CD4-positive, alpha-beta T cell treated with Interferon gamma for 1 hour (primary cell): ENCODE measurements at places on chromosomes 4 and X.

GRCh38 chr4:186904101-186904500 lies 180.4 kb upstream of the FAT1 start:
- DNase-seq = no peak

DNA sequence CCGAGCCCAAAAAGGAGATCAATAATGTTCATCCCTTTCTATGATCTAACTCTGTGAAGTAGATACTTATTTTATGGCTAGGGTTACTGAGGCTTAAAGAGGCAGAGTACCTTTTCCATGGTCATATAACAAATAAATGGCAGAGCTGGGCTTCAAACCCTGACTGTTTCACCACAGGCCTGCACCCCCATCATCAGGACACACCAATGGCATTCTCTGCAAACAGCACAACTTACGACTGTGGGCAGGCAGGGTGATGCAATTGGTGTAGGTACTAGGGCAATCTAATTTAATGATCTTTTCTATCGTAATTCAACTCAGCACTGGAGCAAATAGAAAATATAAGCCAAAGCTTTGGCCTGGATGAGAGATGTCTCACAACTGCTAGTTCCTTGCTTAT lies 118.8 kb upstream of the CBR4 start:
- no peak for DNase-seq

GRCh38 chr4:87957061-87957460 lies 18.5 kb upstream of the SPP1 start:
- no peak for DNase-seq

DNA sequence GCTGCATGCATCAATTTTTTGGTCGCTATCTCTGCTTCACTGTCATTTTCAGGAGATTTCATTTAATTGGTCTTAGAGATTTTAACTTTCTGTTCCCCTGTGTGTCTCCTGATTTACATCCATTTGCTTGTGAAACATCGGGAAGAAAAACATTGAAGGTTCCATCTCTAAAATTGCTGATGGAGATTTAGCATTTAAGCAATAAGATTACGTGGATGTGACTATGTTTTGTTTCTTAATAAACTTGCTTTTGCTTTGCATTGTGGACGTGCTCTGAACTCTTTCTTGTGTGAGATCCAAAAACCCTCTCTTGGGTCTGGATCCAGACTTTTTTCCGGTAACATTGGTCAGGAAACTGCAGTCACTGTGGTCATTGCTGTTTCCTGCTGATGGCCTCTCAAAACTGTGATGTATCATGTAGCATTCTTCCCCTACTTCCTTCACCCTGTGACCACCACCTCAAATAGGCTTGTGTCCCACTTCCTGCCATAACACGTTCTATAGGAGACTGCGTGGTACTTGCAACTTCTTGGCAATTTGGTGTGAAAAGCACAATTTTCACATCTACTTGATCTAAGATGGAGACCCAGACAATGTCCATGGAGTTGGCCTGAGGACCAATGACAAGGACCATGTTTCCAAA lies 4.9 kb downstream of the CXCL2 start:
- no peak for DNase-seq

DNA sequence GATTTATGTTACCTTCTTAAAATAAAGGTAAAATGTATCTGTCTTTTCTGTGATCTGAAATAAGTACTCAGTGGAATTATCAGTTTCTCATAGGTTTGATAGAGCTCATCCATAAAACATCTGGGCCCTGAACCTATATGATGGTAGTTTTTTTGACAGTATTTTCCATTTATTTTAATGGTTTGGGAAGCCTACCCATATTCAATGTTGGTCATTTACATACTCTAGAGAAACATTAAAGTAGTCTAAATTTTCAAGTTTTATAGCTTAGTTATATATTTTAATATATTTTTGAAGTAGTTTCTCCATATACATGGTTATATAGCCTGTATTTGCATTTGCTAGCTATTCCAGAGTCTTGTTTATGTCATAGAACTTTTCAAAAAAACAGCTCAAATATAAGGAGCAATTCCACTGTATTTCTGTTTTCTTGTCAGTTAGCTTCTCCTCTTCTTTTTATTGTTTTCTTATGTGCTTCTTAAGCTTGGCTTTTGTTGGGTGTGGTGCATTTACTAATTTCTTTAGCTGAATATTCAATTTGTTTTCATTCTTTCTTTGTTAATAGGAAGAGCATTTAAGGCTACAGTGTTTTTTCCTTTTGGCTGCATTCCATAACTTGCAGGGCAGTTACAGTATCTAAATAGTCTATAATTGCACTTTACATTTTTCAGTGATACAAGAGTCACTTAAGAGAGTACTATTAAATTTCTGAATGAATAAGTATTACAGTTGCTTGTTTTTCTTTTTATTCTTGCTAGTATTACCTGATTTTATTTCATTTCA lies 181.4 kb downstream of the DKK2 start:
- no peak for DNase-seq

- no peak for DNase-seq
Observed at GRCh38 chr4:83552924-83553323, 17.0 kb downstream of the GPAT3 start.

DNA sequence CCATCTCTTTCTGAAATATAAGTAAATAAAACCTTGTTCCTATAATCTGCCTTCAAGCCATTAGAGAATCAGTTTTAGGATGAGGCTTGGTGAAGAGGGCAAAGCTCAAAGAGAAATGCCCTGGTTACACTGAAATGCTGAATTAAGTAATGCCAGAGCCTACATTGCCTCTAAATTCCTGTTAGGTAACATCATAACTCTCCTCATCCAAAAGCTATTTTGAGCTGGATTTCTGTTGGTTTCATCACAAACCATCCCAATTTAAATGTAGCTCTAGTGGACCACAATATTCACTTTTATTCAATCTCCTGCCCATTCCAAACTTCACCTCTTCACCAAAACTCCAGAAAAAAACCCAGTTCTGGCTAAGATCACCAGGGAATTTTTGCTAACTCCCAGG lies 1319.7 kb upstream of the TENM3 start:
- DNase-seq = no peak

DNA sequence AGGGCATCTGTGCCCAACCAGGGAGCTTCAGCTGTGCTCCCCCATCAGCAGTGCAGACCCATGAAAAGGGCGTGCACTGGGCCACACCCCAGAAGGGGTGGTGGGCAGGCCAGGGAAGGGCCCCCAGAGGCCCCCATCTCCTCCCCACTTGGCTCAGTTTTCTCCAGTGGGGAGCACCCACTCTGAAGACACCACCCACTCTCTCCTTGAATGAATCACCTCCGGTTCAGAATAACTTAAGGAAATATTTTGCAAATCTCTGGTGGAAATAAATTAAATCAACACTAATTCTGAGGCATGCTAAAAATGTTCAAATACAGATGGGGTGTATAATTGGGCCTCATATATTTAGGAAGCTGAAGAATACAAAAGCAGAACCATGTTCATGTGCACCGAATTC lies 41.3 kb upstream of the PPP2R2C start:
- DNase-seq = no peak

GRCh38 chr4:107572281-107572680 lies 147.8 kb downstream of the PAPSS1 start:
- no peak for DNase-seq

DNA sequence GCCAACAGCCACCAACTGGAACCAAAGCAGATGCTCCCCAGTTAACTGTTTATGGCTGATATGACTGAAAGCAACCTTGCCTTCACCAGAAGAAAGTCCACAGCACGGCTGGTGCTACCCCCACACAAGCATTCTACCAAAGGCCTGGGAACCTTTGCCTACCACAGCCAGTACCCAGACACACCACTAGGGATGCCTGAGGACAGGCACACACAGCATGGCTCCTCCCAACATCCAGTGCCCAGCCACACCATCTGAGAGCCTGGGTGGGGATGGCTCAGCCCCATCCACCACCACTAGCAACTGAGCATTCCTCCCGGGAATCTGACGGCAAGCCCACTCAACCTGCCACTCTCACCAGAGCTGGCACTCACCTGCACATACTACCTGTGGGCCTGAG lies 178.6 kb downstream of the SLC7A11 start:
- DNase-seq = no peak

GRCh38 chr4:186024637-186025407 lies 44.1 kb upstream of the TLR3 start:
- no peak for DNase-seq

GRCh38 chr4:15878011-15878410 lies 60.5 kb downstream of the FGFBP1 start:
- DNase-seq = no peak

GRCh38 chrX:150873616-150874015 lies 24.9 kb downstream of the CD99L2 start:
- DNase-seq = no peak

DNA sequence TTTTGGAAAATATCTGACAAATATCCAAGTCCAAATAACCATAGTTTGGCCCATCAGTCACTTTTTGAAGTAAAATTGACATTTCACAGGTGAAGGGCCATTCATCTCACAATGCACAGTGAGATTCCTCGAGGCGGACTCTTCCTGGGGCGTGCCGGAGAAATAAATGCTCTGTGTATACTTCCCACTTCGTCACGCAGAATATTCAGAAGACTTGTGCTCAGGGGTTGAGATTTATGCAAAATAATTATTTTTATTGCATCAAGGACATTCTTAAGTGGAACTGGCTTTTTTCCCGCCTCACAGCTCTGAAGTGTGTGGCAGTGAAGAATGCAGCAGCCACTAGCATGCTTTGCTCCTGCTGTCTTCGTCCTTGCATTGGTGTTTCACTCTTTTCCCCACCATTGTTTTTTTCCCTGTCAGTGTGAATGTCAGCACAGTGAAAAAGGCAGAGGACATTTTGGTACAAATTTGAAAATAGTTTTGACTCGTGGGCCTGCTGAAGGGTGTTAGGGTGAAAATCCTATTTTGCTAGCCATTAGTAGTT lies 70.6 kb downstream of the FAM193A start:
- no peak for DNase-seq

DNA sequence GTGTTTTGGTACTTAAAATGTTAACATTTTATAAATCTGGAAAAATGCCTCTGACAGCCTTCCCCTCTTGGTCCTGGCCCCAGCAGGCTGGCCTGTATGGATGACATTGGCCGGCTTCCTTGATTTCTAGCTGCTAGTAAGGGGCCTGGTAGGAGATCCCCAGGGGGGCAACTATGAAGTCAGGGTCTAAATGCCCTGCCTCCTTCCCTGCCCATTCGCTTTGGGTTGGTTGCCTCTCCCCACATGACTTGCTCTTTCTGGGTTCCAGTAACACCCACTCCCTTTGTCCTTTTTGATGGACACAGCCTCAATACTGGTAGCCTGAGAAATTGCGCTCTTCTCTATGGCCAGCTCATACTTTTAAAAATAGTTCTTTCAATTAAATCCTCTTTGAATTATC lies 78.0 kb upstream of the MAD2L1 start:
- no peak for DNase-seq

- no peak for DNase-seq
Observed at GRCh38 chr4:77308843-77309242, 151.8 kb downstream of the CCNG2 start.

- DNase-seq = no peak
Observed at GRCh38 chr4:174450786-174451125, 71.5 kb downstream of the HPGD start.

DNA sequence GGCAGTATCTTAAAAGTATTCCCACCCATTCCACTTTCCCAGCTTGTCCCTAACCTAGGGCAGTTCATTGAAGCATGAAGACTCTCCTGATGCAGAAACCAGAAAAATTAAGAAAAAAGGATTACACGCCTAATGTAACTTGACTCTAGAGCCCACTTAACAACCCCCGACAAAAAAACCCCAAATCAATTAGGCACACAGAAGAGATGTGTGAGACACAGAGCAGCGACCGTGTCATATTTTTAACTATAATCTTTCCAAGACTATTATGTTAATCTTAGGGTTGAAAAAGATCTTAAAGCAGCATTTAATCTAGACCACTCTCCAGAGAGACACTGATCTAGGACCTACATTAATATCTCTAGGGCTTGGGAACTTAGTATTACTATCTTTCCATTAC lies 1.3 kb downstream of the YTHDC1 start:
- DNase-seq = no peak

DNA sequence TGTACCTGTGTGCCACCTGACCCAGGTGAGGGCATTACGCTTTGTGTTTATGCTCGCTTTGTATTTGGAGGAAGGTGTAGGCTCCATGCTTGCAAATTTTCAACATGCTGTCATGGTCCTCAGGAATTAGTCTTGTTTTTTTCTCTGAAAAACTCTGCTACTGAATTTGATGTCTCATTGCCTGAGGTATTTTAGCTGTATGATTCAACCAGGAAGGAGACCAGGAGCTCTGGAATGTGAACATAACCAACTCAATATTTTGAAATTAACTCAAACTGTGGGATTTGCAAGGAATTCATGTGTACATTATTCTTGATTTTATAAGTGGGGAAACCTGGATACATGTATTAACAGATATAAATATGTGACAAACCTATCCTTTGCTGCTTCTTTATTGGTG lies 134.1 kb downstream of the SLC4A4 start:
- no peak for DNase-seq

DNA sequence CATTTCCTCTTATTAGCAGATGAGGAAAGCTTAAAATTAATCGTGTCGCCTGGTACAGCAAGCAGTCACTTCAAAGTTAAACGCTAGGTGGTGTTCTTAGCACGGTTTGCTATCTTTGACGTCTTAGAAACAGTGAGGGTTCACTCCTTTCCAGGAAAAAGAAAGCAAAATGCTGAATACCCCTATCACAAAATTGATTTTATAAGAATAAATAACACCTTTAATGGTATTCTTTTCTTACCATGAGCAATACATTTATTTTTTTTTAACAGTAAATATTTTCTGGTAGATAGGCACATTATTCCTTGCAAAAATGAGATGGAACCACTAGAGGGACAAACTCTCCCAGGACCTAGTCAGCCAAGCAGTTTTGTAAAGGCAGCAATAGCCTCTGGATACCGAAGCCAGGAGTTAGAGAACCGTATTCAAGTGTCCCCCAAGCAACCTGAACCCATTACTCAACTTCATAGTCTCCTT lies 153.9 kb downstream of the KDR start:
- DNase-seq = no peak

DNA sequence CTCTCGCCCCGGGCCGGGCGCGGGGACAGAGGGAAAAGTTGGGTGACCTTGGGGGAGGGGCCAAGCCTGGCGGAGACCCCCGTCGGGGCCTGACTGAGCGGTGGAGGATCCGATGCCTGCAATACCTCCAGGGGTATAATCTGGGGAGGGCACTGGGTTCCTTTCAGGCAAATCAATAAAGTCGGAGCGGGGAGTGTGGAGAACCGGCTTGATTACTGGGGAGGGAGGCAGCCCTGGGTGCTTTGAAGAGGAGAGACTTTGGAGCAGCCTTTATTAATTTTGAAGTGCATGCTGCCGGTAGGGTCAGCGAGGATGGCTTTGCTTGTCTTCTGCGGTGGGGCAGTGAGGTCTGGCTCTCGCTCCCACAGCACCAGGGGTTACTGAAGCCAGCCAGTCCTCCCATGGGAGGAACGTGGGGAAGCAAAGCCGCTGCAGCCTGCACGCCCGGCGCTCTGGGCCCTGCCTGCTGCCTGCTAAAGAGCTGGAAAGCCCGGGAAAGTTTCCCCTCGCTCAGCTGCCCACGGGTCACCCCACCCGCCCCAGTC lies 403 bp upstream of the LGI2 start:
- no peak for DNase-seq

- no peak for DNase-seq
Observed at GRCh38 chrX:105017641-105018040, 202.9 kb downstream of the TEX13A start.
